NCI-H1436 treated with DMSO at 0.1 percent for 48 hours (cell line): ENCODE measurements at places on chromosomes 1 and 21.

- DNase-seq = no peak
These were observed 406 bp downstream of the KIAA0040 start for GRCh38 chr1:175192111-175192629.

- DNase-seq = no peak
These were observed 661.0 kb upstream of the PTBP2 start for GRCh38 chr1:96060621-96061020.

- peak; percentile 91 for DNase-seq
These were observed 1047.6 kb upstream of the ADGRL4 start for GRCh38 chr1:80054129-80054528.

GRCh38 chr1:7767176-7767575, 3.9 kb upstream of the VAMP3 start:
- no peak for DNase-seq

DNA sequence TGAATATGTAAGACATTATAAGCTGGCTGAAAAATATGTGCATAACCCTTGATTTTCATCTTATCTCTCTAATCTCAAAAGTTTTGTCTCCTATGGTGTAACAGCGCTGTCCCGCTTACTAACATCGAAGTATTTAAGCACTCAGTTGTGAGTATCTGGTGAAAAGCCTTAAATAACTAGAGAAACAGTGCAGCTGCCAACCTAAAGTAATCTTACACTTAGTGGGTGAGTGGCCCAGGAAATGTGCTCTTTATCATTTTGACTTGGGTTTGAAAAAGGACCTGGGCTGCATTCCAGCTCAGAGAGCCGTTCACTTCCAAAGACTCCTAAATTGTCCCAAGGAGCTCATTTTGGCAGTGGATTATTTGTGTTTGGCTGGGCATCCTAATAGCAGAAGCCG, 225.9 kb downstream of the SPATA17 start:
- no peak for DNase-seq

DNA sequence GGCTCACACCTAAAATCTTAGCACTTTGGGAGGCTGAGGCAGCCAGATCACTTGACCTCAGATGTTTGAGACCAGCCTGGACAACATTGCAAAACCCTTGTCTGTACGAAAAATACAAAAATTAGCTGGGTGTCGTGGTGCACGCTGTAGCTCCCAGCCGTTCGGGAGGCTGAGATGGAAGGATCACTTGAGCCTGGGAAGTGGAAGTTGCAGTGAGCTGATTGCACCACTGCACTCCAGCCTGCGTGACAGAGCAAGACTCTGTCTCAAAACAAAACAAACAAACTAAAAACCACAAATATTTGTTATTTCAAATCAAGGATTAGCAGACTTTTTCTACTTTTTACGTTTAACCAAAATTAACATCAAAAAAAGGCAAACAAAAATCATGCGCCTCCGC, 31.3 kb downstream of the INKA2 start:
- no peak for DNase-seq

DNA sequence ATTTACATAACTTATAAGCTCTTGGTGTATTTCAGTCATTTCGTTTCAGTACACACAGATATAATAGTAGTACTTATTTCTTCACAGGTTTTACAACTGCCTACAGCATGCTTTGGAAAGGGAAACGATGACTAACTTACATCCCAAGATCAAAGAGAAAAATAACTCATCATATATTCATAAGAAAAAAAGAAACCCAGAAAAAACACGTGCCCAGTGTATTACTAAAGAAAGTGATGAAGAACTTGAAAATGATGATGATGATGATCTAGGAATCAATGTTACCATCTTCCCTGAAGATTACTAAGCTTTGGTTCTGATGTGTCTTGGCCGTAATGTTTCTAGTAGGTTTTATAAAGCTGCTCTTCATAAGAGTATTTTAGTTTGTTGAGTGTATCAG, 30.9 kb downstream of the TYW3 start:
- DNase-seq = no peak

DNA sequence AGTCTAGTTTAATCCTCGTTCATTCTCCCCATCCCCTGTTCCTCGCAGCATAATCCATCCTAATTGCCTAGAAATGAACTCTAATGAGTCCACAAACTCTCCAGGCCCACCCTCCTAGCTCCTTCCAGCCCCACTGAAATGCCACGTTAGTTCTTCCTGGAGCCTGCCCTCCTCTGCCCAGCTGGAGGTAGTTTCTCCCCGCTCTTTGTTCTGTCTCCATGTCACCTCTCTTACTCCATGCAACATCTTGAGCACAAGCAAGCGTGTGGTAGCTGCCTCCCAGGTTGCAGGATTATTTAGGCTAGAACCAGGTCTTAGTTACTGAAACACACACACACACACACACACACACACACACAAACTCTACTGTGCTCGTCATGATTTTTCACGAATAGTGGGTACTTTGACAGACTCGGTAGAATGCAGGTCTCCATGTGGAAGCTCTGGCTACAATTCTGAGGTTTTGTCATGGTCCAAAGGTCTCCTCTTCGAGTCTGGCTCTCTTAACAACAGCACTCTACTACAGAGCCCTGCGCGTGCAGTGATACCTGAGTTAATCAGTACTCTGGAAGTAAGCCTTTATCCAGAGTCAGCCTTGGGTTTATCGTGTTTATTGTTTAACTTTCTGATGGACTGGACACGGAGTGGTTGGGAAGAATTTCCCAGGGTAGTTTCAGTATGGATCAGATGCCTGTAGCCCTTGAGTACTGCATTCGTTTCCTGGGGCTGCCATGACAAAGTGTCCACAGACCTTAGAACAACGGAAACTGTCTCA, 27.5 kb downstream of the HUNK start:
- no peak for DNase-seq

- DNase-seq = no peak
These were observed 81.7 kb upstream of the PGBD5 start for GRCh38 chr1:230507666-230508402.

DNA sequence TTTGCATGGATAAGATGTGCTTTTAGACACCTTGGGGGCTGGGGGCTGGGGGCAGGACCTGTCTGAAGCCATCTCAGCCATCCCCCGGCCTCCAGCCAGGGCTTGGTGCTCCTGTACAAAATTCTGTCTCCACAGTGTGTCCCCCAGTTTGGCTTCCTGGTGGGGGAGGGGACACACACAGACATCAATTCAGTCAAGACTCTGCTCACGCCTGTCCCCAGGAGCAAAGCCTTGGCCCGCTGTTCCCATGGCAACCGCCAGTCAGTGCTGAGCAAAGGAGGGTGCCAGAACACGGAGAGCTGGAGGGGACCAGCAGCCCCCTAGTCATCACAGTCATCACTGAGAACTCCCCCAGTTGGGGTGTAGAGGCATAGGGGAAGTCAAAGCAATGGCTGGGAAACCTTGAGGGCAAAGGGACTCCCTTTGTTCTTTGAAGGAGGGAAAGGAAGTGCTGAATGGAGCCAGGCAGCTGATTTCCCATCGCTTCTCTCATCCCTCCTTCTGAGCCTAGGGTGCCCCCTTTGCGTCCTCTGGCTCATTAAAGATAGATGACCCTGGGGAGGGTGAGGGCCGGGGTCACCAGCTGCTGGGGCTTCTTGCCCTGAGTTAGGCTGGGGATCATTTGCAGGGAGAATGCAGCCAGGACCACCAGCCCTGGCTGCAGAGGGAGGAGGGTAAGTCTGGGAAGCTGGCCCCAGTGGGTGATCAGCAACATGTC, 134.9 kb upstream of the IPO9 start:
- no peak for DNase-seq

DNA sequence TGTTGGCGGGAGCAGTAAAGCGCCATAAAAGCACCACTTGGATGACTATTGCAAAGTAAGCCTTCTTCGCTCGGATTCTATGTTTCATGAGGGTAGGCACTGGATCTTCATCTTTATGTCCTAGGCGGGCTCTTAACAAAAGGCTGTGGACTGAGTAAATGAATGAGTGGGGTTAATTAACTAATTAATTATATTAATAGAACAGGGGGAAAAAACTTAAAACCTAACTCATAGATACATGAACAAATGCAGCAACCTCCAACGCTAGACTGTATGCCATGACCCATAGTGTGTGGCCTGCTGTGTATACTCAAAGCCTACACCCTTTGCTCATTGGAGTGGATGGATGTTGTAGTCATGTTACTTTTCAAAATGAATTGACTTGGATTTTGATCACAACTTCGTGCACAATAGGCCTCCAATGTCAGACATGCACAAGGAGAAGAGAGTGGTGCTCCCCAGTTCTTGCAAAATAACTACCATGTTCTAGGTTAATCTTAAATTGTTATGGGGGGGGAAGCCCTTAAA, 417 bp upstream of the GFI1 start:
- no peak for DNase-seq

- DNase-seq = no peak
These were observed 273.7 kb upstream of the NFIA start for GRCh38 chr1:60808676-60809075.

GRCh38 chr1:59453297-59453968, 156.5 kb downstream of the FGGY start:
- DNase-seq = no peak

DNA sequence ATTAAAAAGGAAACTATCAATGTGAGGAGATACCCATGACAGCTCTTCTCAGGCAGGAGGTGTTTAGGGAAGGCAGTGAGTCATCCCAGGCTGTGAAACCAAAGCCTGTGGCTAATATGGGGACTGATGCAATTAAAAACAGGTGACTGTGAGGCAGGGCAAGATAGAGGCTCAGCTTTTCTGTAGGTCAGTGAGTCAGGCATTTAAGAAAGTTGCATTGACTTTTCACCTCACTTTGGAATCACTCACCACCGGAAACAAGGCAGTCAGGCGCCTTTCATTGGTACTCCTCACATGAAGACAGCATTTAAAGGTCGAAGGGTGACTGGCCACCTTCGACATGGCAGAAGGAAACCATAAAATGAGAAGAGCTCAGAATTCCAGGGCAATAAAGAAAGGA, 54.5 kb downstream of the PAPPA2 start:
- DNase-seq = no peak

DNA sequence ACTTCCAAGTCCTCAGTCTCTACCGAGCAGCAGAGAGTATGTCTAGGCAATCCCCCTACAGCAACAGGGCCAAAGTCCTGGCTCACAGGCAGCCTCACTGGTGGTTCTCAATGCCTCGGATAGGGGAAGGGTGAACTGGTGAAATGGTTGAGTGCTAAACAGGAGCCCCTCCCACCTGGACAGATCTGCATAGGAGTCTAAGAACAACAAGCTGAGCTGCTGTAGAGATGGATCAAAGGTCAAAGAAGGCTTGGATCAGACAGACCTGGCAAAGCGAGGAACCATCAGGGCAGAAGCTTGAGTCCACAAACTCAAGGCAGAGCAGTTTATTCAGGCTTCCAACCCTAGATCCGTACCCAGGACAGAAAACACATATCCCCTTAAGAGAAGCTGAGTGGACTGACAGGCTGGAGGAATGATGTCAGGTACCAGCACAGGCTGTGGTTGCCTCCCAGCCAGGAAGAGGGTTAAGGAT, 31.8 kb downstream of the RABIF start:
- DNase-seq = no peak

DNA sequence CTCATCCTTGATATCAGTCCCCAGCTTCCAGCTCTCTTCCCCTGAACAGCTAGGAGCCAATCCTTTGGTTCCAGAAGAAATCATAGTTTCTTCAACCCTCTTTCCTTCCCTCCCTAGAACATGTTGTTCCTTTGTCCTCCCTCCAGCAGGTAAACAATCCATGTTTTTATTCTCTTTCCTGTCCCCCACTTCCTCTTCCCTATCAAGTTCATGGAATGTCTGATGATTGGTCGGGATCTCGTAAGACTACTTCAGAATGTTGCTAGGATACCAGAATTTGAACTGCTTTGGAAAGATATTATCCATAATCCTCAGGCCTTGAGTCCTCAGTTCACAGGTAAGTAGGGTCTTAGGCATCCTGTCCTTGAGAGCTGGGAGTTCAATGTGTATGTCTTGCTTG, 23.1 kb upstream of the SLC27A3 start:
- DNase-seq = no peak

GRCh38 chr1:109547463-109548320, 723 bp upstream of the GNAI3 start:
- DNase-seq = no peak

DNA sequence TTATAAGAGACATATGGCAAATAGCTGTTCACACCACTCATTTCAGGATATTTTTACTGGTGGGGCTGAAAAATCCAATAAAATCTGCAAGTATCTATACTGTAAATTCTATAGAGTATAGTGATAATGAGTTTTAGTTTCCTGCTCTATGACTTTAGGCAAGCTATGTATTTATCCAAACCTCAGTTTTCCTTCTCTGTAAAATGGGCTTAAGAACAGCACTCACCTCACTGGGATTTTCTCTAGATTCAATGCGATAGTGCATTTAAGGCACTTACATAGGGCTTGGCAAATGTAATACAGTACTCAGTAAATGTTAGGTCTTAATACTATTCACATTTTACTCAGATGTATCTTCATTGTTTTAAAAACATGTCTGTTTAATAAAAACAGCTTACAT, 168.7 kb downstream of the ATG4C start:
- no peak for DNase-seq

DNA sequence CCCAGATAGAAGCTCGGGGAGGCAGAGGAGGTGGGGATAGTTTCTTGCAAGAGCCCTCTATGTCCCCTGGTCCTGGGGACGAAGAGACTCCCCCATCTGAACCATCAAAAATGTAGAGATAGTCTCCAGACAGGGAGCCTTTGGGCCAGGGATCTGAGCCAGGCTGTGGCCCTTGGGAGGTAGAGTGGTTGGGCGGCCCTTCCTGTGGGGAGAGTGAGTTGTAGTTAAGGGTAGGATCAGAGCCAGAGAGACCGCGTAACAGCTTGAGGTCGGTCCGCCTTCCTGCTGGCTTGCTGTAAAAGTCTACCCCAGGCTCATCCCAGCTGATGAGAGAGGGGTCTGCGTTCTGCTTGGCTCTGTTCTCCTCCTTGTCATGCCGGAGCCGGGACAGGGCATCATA, 25.3 kb downstream of the PIK3C2B start:
- DNase-seq = no peak

GRCh38 chr1:53068314-53069099, 6.5 kb downstream of the PODN start:
- no peak for DNase-seq

- DNase-seq = no peak
These were observed 182.5 kb downstream of the HUNK start for GRCh38 chr21:32055305-32055704.
